ENCODE measurements at places on chromosomes 16 and 17.

DNA sequence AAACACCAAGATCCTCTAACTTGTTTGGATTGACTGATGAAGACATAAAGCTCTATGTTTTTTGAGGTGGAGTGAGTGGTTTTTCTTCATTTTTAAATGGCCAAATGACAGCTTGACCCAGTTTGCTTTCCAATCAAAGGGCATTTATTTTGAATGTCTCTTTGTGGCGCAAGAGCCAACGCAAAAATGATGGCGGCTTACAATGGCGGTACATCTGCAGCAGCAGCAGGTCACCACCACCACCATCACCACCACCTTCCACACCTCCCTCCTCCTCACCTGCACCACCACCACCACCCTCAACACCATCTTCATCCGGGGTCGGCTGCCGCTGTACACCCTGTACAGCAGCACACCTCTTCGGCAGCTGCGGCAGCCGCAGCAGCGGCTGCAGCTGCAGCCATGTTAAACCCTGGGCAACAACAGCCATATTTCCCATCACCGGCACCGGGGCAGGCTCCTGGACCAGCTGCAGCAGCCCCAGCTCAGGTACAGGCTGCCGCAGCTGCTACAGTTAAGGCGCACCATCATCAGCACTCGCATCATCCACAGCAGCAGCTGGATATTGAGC is 329 bp downstream of the NLK start:
- DNase-seq = no peak

GRCh38 chr17:17504341-17505140 is 8.3 kb upstream of the RASD1 start:
- no peak for DNase-seq

DNA sequence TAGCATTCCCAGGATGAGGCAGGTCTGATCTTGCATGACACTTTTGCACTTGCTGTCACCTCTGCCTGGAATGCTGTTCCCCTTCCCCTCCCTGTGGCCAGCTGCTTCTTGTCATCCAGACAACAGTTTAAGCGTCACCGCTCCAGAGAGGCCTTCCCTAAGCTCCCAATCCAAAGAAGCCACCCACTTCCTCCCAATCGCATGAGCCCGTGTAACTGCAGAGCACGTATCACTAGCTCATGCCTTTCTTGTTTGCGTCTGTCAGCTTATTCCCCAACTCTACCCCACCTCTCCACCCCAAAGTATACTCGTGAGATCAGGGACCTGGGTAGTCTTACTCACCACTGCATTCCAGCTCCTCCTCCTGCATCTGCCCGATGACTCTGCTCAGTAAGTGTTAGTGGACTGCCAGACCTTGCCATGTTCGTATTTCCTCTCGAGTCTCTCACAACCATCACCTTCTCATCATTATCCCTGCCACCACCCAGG is 92.8 kb downstream of the GAS7 start:
- DNase-seq = no peak

- no peak for DNase-seq
Measured at GRCh38 chr17:54172096-54172984, 349.6 kb downstream of the KIF2B start.

GRCh38 chr17:76356803-76357456 is 3.2 kb upstream of the PRPSAP1 start:
- DNase-seq = no peak

DNA sequence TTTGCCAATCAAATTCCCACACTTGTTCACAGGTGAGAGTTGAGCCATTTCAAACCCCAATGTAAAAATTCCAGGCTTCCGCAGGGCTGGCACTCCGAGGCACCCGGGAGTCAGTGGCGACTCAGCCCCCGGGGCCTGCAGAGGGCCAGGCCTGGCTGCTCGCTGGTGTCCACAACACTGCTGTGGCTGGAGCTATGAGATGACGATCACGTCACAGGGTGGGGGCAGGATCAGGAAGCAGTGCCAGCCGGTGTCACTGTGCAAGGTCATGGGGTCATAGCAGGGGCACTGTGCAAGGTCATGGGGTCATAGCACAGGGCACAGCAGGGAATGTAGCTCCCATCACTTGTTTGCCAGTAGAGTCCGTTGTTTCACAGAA is 7.8 kb downstream of the VPS4A start:
- DNase-seq = no peak

GRCh38 chr17:37025847-37026530 is 77.2 kb downstream of the AATF start:
- no peak for DNase-seq

DNA sequence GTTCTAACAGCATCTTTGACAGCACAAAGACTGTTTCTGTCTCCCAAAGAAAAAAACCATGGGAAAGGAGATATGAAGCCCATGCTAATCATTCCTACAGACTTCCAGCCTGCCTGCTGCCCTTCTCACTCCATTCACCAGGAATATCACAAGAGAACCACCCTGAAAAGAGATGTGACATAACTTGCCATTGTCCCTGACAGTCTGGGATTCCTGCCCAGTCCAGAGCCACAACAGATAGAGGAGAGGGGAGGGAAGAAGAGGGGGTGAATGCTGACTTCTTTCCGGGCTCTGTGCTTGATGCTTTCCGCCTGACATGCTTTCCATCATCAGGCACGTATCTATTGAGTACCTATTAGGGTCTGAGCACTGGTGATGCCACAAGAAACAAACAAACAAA is 31.6 kb upstream of the ASIC2 start:
- DNase-seq = no peak

DNA sequence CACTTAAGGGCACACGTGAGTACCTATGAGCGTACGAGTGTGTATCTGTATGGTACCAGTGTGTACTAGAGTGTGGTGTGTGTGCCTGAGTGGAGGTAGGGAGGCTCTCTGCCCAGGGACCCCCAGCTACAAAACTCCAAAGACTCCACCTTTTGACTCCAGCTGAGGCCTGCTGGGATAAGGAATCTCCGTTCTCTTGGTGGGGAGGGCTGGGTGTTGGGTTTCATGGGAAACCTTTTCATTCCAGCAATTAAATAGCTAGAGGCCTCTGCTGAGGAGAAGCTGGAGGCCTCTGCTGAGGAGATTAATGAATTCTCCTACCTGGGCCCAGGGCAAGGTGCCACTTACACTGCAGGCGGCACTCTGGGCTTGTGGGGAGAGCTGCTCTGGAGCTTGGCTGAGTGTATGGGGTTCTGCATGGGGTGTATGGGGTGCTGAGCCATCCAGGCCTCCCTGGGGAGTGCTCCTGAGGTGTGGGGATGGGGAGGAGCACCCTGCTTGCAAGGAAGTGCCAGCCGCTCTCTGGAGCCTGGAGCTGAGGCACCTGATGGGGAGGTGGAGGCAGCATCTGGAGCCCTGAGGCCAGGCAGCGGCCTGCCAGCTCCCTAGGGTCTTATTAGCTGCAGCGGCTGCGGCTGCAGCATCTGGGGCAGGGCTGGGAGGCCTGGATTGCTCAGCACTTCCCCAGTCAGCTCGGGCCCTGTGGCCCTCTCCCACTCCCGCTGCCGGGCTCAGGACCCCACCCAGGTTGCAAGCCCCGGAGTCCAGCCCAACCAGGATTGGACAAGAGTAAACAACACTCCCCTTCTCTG is 4.6 kb downstream of the ANKRD13B start:
- no peak for DNase-seq

DNA sequence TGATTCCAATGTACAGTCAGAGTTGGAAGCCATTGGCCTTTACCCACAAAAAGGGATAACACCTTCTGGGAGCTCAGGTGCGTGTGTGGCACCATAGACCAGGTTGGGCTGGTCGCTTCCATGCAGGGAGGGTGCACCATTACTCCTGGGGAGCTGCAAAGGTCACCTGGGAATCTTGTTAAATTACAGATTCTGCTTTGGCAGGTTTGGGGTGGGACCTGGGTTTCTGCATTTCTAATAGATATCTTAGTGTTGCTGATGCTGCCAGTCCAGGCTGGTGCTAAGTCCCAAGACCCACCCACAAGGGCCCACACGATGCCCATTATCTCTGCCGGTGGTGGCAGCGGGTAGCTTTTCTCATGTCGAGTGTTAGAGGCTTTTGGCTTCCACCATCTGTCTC is 148.3 kb upstream of the CACNG5 start:
- DNase-seq = no peak

All from activated T-cell treated with anti-CD3 and anti-CD28 coated beads for 48 hours (primary cell).